Activated naive CD4-positive, alpha-beta T cell treated with anti-CD3 and anti-CD28 coated beads, Interleukin-2, amount 50 U/mL, for 72 hours (primary cell): ENCODE measurements at places on chromosomes 16 and 17. TPM values are rescaled to one million over a fixed set of nuclear protein-coding genes. Genes with fewer than 3 reads are reported as not detected.
A peak's percentile ranks its signal among the peaks of the same experiment; 100 is the strongest.

Gene NXPH3
- 0.14 TPM for total RNA-seq

- no peak for DNase-seq
Measured at GRCh38 chr17:57242148-57242547, 14.2 kb upstream of the MSI2 start.

DNA sequence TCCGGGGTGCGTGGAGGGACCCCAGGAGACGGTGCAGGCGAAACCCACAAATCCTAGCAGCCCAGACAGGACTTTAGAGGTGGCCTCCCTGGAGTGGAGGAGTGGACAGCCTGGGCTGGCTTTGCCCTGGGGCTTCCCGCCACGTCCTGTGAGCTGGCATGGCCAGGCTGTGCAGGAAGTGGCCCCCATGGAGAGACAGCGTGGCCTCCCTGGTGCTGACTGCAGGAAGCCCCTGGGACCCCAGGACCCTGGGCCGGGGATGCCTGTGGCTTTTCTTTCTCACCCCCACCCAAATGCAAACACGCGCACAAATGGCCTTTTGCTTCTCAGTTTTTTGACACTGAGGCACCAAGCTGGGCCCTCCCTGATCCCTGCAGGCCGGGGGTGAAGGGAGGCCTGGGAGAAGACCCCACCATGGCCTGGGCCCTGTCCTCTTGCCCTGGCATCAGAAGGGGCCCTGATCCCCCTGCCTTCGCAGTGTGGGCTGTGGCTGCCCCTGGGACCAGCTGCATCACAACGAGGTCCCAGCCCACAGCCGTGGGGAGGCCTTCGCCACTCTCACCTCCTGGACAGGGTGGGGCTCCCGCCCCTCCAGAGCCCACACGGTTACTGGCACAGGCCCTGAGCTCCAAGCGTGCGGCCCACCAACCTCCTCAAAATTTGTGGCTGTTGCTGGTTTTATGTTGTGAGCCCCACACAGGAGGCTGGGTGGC lies 51.6 kb upstream of the PABPN1L start:
- DNase-seq = no peak

DNA sequence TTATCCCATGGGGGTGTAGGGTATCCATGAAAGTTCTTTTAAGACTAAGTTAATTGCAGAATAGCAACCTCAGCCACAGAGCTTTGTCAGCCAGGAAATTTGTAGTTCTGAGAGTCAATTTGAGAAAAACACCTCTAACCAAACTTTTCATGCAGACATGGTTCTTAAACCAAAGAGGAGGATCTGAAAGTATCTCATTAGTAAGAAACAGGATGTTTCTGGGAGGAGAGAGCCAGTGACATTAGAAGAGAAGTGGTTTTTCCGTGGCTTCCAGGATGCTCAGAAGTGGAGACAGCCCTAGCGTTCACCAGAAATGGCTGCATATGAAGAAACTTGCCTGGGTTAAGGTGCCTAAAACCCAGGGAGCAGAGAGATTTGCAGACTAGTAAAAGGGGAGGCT lies 7.9 kb downstream of the GNAO1 start:
- DNase-seq = no peak

GRCh38 chr16:56115817-56116576 lies 75.3 kb upstream of the GNAO1 start:
- DNase-seq = no peak

DNA sequence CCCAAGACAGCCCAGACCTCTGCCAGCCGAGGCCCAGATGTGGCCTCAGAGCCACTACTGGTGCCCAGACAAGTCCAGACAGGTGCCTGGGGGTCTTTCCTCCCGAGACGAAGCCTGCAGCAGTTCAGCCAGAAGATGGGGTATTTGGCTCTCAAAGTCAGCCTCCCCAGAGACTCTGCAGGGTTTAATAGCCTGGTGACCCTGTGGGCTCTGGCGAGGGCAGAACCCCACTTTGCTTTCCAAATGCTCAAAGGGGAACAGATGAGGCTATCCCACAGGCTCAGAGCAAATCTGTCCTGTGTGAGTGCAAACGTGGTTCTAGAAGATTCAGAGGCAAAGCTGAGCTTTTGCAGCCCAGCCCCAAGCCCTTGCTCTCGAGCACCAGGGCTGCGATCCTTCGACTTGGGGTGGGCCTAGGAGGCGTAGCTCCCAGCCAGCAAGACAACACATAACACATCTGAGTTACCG lies 236.0 kb downstream of the MRTFB start:
- no peak for DNase-seq

GRCh38 chr16:75580-76501 lies 2.2 kb upstream of the MPG start:
- DNase-seq = no peak

GRCh38 chr16:58842746-58843145 lies 108.6 kb upstream of the GOT2 start:
- DNase-seq = no peak

Gene SEZ6L2
- total RNA-seq = 1.3 TPM

Gene FOXN1
- total RNA-seq = not detected

- DNase-seq = no peak
Measured at GRCh38 chr17:77074681-77075080, 66.1 kb upstream of the SEC14L1 start.

DNA sequence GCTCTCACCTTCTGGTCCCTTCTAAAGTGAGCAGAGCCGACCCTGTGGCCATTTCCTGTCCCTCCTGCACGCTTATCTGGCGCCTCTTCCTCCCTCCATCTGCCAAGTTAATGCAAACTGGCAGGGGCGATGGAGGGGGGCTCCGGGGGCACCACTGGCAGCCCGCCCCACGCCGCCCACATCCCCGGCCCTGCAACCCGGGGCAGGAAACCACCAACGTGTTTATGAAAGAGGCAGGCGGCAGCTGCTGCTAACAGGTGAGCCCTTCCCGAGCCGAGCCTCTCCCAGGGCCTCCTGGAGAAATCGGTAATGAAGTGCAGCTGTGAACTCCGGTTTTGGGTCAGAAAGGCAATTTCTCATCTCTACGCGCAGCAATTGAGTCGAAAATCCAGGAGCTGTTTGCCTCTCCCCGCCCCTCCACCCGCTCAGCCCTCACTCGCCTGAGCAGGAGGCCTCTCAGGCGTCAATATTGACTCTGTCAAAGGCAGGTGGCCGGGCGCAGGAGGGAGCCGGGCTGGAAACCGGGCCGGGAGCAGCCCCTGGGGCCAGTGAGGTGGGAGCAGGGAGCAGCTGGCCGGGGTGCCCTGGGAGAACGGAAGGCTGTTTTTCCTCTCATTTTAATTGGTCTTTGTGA lies 164.4 kb upstream of the GSE1 start:
- DNase-seq = no peak

Gene C17orf100
- total RNA-seq = 2.3 TPM

- DNase-seq = peak; percentile 47
Measured at GRCh38 chr17:77373299-77374169, 232.8 kb downstream of the SEC14L1 start.

- no peak for DNase-seq
Measured at GRCh38 chr16:83054283-83054682, 427.5 kb downstream of the CDH13 start.

DNA sequence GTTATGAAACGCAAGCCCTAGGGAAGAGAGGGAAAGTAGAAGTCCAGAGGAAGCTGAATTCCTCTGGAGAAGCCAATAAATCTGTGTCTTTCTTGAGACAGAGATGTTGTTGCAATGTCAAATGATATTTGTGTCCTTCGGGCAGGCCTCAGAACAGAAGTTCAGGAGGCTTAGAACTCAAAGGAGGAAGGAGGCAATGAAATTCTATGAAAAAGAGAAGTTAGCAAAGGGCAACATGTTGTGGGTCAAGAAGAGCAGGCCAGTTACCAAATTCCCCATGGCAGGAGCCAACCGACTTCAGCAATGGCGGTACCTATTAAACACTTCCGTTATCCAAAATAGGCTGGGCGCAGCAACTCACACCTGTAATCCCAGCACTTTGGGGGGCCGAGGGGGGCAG lies 109.0 kb upstream of the DHX40 start:
- no peak for DNase-seq
